ENCODE measurements at places on chromosomes 11 and 22. TPM values are rescaled to one million over a fixed set of nuclear protein-coding genes. Genes with fewer than 3 reads are reported as not detected.

Gene FAM83F
- 12.1 TPM for total RNA-seq

Gene C22orf42
- total RNA-seq = not detected

Gene EIF3D
- 125 TPM for total RNA-seq

GRCh38 chr11:111826322-111826950 is 44.9 kb downstream of the ALG9 start:
- no peak for DNase-seq

Gene OR56B4
- total RNA-seq = not detected

Gene AGBL2
- total RNA-seq = 5.6 TPM

DNA sequence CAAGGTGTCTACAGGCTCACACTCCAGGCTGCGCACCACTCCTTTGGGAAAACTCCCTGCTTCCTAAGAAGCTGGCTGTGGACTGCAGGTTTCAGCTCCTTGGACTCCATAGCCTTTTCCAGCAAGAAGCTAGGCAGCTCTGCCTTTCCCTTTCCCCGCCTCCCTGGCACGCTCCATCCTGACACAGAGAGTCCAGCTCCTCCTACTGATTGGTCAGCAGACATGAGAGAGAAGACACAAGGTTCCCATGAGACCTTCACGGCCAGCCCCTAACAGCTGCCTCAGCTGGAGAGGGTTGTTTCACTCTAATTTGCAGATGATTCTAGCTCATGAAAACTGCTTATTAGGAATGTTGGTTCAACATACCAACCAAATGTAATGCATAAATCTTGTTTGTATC is 27.6 kb downstream of the TENM4 start:
- peak; percentile 73 for DNase-seq

Gene MOV10L1
- total RNA-seq = 2.6 TPM

Gene P4HA3
- 1.0 TPM for total RNA-seq

Gene CTSW
- 2.7 TPM for total RNA-seq

Gene ANGPTL5
- 0.09 TPM for total RNA-seq

Gene EPS8L2
- total RNA-seq = 228 TPM

- DNase-seq = no peak
Measured at GRCh38 chr11:14041040-14041439, 78.5 kb downstream of the SPON1 start.

Gene OR52E8
- not detected for total RNA-seq

Gene IL18BP
- total RNA-seq = 10.6 TPM

Gene LUZP2
- 0.26 TPM for total RNA-seq

GRCh38 chr11:64382586-64382985 is 23.6 kb downstream of the RPS6KA4 start:
- DNase-seq = no peak

- no peak for DNase-seq
Measured at GRCh38 chr11:80816966-80817365, 1376.1 kb upstream of the TENM4 start.

Gene DRD4
- 2.6 TPM for total RNA-seq

Gene MS4A3
- total RNA-seq = 0.40 TPM

DNA sequence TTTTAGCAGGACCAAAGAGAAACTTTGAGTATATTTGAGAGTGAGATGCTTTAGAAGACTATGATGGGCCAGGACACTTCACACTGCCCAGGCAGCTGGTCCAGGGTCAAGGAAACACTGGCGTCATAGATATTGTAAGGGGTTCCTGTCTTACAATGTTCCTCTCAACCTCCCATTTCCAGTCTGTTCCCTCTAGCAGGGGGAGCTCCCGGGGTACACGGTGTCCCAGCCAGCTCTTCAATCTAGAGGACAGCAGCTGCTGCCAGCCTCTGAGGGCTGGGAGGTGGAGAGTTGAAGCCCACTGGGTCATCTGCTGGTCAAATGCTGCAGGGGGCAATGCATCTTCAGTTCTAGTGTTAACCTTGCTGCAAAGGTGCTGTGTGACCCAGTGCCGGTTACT is 40.7 kb upstream of the TIMP3 start:
- no peak for DNase-seq

DNA sequence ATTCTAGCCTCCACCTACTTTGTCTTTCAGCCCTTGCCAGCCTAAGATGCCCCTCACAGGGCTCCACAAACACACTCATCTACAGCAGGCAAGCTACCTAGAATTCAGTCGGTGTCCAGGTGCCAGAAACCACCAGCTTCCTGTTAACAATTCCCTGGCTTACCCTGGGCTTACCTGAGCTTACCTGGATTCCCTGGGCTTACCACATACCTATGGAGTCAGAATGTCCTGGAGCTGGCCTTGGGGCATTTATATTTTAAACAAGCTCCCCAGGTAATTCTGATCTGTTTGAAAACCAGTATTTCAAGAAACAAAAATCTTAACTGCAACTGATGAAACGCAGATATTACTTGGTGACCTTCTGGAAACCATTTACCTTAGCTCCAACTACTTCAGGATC is 123.6 kb downstream of the SLC1A2 start:
- no peak for DNase-seq

- no peak for DNase-seq
Measured at GRCh38 chr11:113385749-113386148, 1.8 kb upstream of the ANKK1 start.

DNA sequence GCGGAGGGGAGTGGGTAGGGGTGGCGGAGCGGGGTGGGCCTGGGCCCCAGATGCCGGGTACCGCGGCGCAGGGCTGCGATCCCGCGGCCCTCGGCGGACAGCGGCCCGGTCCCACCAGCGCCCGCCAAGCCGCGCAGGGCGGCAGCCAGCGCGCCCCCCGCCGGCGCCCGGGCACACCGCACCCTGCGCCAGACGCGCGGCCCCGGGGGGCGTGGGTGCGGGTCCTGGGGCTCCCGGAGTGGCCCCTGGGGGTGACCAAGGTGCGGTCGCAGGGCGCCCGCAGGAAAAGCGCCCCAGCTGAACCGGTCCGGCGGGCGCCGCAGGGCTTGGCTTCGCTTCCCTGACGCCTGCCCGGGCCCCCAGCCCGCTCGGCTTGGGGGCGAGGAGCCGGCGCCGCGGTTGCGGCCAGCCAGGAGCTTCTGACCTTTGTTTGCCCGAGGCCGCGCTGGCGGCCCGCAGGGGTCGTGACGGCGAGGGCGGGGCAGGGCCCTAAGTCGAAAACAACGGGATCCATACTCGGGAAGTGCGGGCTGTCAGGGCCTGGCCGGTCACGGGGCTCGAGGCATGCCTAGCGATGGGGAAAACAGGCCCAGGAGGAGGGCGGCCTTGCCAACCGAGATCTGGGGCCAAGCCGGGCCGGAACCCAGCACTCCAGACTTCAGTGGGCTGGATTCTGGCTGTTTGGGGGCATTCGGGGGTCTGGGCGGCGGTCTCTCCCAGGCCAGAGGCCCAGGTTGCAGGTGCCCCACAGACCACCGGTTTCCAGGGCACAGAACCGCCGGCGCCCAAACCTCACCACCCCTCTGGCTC is 581 bp upstream of the AP5B1 start:
- no peak for DNase-seq

Gene CHRNA10
- total RNA-seq = 1.8 TPM

DNA sequence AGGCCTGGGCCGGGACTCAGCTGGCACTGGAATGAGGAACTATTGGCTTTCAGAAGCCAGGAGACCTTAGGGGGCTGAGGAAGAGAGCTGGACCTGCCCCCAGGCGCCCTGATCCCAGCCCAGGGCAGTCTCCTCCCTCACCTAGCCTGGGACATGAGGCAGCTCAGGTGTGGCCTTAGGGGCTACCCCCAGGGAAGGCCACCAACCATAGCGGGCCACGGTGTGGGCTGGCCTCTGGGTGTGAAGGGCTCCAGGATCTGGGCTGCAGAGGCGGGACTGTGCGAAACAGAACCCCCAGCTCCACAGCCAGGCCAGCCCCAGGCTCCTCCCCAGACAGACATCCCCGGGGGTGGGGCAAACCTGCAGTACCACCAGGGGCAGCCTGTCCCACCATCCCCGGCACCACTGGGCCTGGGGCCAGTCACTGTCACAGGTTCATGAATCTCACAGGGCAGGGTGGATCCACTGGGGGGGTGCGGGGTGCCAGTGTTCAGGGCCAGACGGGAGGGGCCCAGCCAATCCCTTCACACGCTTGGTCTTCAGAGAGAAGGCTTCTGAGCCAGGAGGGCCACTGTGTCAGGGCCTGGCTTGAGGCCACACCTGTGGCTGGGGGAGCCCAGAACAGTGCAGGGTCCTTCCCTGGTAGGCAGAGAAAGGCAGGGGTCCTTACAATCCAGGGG is 3.5 kb downstream of the PLXNB2 start:
- DNase-seq = peak; percentile 68

- no peak for DNase-seq
Measured at GRCh38 chr11:84817998-84818397, 809.1 kb downstream of the DLG2 start.

All from mucosa of gallbladder (tissue), 1 donor.